ENCODE measurements at places on chromosomes 12 and 14. TPM values are rescaled to one million over a fixed set of nuclear protein-coding genes. Genes with fewer than 3 reads are reported as not detected.

GRCh38 chr14:55582746-55583145 lies 2.7 kb downstream of the KTN1 start:
- no peak for DNase-seq

- DNase-seq, result peak; percentile 53
Observed at GRCh38 chr12:51592034-51592705, 1.1 kb downstream of the SCN8A start.

DNA sequence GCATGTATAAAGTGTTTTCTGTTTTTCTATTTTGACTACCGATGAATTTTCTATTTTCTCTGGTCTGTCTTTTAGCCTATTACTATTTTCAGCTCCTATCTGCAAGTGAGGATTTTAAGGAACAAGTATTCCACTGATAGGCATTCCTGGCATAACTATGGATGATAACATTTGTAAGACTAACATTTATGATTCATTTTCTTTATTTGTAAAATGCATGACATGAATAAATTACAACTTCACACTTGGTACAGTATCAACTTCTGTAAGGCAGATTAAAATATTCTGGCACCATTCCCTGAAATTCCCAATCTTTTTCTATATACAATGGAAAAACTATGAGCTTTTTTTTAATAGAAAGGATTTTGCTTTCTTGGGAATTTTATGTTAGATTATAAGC lies 121.0 kb upstream of the GARIN2 start:
- DNase-seq, result no peak

GRCh38 chr12:56931474-56931978 lies 2.7 kb downstream of the SDR9C7 start:
- peak; percentile 31 for DNase-seq

The GLIPR1L1 gene
- total RNA-seq, result not detected

- no peak for DNase-seq
Observed at GRCh38 chr12:39047539-39048262, 142.3 kb upstream of the CPNE8 start.

The ESRRB gene
- total RNA-seq, result 0.03 TPM

The OLR1 gene
- total RNA-seq, result not detected

The TMPRSS12 gene
- not detected for total RNA-seq

The NOVA1 gene
- total RNA-seq, result not detected

The COCH gene
- total RNA-seq, result 3.7 TPM

GRCh38 chr12:127479256-127479655 lies 787.7 kb upstream of the TMEM132C start:
- peak; percentile 25 for DNase-seq

- DNase-seq, result peak; percentile 76
Observed at GRCh38 chr12:76266797-76267196, 81.4 kb downstream of the BBS10 start.

- DNase-seq, result peak; percentile 53
Observed at GRCh38 chr14:20512177-20512905, 7.0 kb downstream of the RNASE10 start.

GRCh38 chr12:122867691-122868461 lies 28.0 kb downstream of the VPS37B start:
- no peak for DNase-seq

The PAPLN gene
- total RNA-seq, result 1.9 TPM

The POTEM gene
- total RNA-seq, result 0.10 TPM

- DNase-seq, result peak; percentile 61
Observed at GRCh38 chr12:953776-954175, 4.3 kb upstream of the RAD52 start.

DNA sequence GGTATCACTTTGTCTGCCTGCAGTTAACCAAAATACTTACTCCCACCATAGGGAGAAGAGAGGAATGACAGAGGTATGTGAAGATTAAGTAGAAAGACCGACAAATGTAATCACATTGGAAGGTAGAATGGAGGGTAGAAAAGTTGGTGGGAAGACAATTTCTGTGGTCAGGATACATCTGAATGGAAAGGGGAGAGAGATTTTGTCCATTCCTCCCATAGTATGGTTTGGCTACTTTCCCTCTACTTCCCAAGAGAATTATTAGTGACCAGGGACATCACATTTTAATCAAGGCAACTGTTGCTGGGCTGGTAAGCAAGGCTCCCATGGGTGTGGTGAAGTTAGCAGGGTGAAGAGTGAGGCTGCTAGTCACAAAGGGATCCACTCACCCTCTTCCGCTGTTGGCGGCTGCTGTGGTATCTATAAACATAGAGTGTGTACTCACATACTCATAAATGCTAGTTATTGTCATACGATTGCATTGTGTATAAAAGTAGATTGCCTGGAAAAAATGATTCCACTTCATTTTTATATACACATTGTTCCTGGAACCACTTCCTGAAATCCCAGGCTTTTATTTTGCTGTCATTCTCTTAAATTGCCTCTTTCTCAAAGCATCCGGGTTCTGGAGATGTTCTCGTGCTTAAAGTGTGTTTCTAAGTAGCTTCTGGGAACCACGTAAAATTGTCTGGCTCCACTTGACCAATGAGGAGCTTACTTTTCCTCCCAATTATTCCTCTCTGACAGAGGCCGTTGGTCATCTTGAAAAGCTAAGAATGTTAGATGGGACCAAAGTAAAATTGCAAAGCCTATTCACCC lies 413.1 kb downstream of the ZFP36L1 start:
- DNase-seq, result no peak

Data from HT1080 (cell line).